ENCODE measurements at places on chromosomes 3 and 15. TPM values are rescaled to one million over a fixed set of nuclear protein-coding genes. Genes with fewer than 3 reads are reported as not detected.

GRCh38 chr15:58484791-58485600, 53.2 kb downstream of the LIPC start:
- no peak for DNase-seq

Gene GUCA1C
- total RNA-seq, result not detected

DNA sequence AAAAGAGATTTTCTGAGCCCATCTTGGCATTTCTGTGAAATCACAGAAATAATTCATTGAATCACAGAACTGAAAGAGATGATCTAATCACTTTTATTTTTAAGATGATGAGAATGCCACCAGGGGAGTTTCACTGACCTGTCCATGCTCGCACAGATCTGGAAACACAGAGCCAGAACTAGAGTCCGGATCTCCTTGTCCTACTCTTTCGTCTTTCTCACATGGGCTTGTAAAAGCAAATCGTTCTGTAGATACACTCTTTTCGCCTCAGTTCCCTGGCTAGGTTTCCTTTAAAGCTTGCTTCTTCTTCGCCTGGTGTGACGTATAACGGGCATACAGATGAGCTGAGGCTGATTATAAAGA, 122.5 kb upstream of the SPRED1 start:
- DNase-seq, result peak; percentile 71

Gene PP2D1
- not detected for total RNA-seq

Gene BSN
- total RNA-seq, result 0.07 TPM

Gene C2CD4A
- total RNA-seq, result not detected

DNA sequence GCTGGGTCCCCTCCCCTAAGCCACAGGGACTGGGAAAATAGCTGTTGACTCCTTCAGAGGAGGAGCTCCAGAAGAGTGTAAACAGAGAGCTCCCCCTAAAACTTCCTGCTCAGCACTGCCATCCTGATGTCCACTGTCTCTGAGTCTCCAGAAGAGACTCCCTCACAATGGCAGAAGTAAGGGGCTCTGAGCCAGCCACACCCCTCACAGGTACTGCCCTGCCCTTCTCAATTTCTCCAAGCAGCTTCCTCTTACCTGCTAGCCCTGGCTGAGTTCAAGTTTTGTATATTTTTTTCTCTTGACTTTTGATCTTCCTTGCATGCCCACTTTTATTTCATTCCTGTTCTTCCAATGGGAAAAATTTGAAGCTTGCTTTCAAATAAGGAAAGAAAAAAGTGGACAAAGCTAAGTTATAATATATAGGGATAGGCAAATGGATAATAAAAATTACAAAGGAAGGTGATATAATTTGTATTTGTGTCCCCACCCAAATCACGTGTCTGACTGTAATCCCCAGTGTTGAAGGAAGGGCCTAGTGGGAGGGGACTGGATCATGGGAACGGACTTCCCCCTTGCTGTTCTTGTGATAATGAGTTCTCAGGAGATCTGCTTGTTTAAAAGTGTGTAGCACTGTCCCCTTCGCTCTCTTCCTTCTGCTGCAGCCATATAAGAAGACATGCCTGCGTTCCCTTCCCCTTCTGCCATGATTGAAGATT, 442.2 kb upstream of the WNT5A start:
- DNase-seq, result no peak

DNA sequence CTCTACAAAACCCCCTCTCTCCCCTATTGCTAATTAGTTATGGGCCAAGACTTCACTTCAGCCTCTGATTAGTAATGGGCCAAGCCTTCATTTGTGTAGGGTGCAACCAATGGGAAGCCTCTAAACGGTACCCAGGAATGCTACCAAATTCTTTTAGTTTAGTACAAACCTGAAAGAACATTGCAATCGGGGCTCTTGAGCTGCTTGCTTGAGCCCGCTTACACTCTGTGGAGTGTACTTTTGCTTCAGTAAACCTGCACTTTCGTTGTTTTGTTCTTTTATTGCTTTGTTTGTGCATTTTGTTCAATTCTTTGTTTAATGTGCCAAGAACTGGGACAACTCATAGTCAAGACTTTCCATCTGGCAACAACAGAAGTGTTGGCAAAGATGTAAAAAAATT, 26.2 kb downstream of the DNAAF4 start:
- no peak for DNase-seq

DNA sequence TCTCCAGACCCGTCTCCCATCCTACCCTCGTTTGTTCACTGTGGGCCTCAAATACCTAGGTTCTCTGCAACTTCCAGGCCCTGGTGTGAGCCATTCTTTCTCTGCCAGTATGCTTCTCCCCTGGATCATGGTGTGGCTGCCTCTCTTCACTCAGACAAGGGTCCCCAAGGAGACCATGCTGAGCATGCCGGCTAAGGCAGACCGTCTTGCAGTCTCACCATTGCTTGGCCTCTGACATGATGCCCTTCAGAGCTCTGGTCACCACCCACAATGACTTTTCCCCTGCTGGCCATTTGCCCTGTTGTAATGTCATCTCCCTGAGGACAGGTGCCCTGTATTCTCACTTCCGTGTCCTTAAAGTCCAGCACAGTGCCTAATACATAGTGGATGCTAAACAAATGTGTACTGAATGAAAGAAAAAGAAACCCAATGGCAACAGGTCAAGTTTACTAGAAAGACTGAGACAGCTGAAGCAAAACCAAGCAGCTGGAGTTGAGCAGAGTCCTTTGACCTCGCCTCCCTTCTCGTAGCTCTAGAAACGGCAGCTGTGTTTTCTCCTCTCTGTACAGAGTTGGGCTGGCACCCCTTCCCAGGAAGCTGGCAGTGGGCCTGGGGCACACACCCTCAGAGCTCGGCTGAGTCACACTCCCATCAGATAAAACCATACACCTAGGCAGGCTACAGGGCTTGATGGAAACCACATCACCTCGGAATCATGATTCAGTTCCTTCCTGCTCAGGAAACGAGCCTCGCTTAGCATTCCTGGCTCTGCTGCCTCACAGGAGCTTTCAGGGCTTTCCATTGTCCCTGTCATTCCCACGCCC, 8.6 kb downstream of the TLR9 start:
- DNase-seq, result peak; percentile 96

- no peak for DNase-seq
Observed at GRCh38 chr3:73680391-73681095, 55.8 kb upstream of the PDZRN3 start.

All from foreskin keratinocyte (primary cell).